Mesenteric fat pad (tissue), 1 donor: ENCODE measurements at places on chromosomes 5 and 9. TPM values are rescaled to one million over a fixed set of nuclear protein-coding genes. Genes with fewer than 3 reads are reported as not detected.

Gene SLC6A18
- total RNA-seq, result not detected

DNA sequence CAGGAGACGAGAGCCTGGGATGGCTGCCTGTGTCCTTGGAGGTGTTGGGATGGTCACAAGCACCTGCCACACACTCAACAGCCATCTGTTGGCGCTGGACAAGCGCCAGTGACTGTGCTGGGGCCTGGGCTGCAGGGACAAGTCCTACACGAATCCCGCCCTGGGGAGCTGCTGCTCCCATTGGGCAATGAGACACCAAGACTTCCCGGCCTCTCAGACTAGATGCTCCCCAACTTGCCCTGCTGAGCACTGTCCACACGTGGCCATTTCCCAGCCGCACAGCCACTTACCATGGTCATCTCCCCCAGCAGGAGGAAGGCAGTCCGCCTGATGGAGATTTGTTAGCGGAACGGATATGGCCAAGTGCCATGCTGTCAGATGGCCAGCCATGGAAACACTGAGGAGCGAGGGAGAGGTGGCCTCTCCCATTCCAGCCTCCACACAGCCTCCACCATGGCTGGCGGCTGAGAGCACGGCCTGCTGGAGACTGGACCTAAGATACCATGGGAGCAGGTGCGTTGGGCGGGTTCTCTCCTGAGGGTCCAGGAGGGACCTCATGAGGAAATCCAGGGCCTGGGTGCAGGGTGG lies 43.9 kb downstream of the PRRT1B start:
- no peak for DNase-seq

GRCh38 chr9:37392272-37392671 lies 30.2 kb upstream of the GRHPR start:
- no peak for DNase-seq

Gene ADAMTS2
- 79.4 TPM for total RNA-seq

Gene GCNT4
- total RNA-seq, result 1.00 TPM

GRCh38 chr9:20297646-20298084 lies 324.6 kb downstream of the MLLT3 start:
- DNase-seq, result no peak

Gene NFIB
- total RNA-seq, result 143 TPM

DNA sequence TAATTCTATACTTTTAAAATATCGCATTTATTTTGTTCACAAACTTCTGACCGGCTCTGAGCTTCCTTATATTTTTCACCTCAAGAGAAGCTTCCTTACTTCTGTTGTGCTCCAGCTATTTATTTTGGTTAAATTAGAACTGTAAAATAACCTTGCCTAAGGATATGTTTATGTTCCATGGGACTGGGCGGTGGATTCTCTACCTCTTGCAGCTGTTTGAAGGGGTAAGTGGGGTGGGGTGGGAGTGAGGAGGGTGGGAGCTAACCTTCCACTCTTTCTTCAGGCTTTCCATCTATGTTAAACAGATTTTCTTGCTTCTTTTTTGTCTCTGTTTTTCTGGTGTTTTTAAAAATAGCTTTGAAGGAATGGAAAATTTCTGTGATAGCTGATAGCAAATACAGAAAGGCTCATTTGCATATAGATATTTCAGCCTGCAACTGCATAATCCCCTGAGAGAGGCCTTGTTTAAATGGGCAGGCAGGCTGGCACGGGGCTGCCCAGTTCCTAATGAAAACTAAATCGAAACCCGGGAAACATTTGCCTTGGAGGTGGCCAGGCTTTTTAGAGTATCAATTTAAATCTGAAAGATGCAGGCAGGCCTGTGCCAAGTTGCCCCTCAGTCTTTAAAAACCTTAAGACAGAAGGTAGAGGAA lies 122.1 kb upstream of the DMAC1 start:
- no peak for DNase-seq

Gene PCDHGB3
- total RNA-seq, result 2.7 TPM

DNA sequence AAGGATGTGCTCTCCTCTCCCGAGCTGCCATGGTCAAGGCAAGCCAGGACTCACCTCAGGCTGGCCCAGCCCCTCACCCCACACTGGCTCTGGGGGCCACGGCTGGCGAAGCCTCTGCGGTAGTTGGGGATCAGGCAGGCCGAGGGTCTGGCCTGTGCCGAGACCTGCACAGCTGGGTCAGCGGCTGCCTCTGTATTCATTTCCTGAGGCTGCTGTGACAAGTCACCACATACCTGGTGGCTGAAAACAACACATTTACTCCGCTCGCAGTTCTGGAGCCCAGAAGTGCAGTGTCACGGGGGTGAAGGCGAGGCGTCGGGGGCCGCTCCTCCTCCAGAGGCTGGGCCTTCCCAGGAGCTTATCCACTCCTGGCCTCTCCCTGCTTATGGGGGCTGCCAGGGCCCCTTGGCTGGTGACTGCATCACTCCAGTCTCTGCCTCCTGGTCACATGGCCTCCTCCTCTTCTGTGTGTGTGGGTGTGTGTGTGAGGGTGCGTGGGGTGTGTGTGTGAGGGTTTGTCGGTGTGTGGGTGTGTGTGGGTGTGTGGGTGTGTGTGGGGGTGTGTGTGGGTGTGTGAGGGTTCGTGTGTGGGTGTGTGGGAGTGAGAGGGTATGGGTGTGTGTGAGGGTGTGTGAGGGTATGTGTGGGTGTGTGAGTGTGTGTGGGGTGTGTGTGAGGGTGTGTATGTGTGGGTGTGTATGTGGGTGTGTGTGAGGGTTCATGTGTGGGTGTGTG lies 3.2 kb upstream of the SCGB3A1 start:
- DNase-seq, result no peak

GRCh38 chr9:1051584-1052275 lies 1.6 kb downstream of the DMRT2 start:
- DNase-seq, result no peak

Gene CEMIP2
- total RNA-seq, result 108 TPM

GRCh38 chr9:101472891-101473290 lies 37.3 kb upstream of the ALDOB start:
- no peak for DNase-seq

DNA sequence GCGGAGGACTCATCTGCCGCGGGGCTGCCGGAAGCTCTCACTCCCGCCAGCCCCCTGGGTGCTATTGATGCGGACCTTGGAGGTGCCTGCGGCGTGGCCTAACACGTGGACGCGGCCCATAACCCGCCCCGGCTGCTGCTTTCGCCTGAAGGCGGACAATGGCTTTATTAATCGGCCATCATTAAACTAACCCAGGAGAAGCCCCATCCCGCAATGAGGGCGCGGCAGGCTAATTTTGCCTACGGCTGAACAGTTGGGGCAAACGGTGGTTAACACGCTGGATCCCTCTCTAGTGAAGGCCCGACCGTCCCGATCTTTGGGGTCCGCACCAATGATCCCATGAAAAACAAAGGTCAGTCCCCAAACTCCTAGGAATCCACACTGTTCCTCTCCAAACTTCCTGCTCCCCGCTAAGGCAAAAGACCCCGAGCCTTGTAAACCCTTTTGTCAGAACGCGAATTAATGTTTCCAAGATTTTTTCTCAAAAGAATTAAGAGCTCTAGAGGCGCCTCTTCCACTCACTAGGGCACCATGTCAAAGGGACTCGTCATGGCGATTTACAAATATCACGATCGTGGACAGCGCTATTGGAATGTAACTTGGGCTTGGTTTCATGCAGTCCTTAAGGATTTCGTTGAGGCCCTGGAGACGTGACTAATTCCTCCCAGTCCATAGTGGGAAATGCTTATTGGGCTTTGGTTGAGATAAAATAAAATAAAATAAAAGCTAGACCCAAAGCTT lies 193.1 kb downstream of the MEF2C start:
- DNase-seq, result no peak

- DNase-seq, result no peak
These were observed 601.1 kb downstream of the TLR4 start for GRCh38 chr9:118305331-118305730.

- no peak for DNase-seq
These were observed 4.6 kb downstream of the ZNF367 start for GRCh38 chr9:96413302-96414221.

- DNase-seq, result no peak
These were observed 83.6 kb downstream of the SMC2 start for GRCh38 chr9:104177676-104178075.

Gene SERF1B
- 20.4 TPM for total RNA-seq

DNA sequence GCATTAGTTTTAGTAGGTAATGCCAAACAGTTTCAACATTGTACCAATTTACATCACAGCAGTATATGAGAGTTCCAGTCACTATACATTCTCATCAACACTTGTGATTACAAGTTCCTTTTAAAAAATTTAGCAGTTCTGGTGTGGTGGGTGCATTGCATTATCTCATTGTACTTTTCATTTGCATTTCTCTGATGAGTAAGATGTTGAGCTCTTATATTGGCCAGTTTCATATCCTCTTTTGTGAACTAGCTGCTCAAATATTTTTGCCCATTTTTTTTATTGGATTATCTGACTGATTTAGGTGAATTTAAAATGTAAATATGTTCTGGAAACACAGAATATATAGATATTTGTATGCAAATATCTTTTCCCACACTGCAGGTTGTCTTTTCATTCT lies 160.9 kb upstream of the NR3C1 start:
- DNase-seq, result no peak

- no peak for DNase-seq
These were observed 54.7 kb downstream of the SREK1 start for GRCh38 chr5:66198837-66199236.

Gene COL27A1
- total RNA-seq, result 101 TPM

DNA sequence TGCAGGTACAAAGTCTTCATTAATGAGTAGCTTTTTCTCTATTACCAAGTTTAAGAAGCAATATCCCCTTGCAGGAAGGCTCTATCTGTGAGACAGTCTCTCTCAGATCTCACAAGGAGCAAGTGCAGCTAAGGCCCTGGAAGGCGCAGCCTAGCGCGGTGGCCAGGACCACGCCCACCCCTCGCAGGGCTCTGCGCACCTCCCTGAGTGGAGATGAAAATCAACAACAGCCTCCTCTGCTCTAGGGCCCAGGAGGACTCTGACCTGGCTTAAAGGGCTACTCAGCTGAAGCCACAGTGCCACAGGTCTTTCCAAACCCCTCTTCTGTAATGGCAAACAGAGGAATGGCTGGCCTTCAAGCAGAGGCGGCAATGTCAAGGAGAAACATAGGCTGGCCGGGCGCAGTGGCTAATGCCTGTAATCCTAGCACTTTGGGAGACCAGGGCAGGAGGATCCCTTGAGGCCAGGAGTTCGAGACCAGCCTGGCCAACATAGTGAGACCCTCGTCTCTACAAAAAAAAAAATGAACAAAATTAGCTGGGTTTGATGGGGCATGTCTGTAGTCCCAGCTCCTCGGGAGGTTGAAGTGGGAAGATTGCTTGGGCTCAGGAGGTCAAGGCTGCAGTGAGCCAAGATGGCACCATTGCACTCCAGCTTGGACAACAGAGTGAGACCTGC lies 11.9 kb downstream of the SEC16A start:
- no peak for DNase-seq

Gene PRRC1
- total RNA-seq, result 47.5 TPM

Gene LCN12
- total RNA-seq, result not detected

DNA sequence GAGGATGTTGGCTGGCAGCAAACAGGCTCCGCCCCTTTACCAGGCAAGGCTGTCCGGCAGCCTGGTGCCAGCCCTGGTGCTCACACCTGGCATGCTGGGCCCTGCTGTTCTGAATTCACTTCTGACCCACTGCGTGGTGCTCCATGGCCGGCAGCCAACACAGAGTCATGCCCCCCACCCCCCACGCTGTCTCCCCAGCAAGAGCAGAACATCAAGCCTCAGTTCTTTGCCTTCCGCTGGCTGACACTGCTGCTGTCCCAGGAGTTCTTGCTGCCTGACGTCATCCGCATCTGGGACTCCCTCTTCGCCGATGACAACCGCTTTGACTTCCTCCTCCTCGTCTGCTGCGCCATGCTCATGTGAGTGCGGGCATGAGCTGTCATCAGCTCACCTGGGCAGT lies 12.6 kb upstream of the ENDOG start:
- no peak for DNase-seq

Gene SLCO6A1
- not detected for total RNA-seq

Gene LVRN
- 15.9 TPM for total RNA-seq

GRCh38 chr9:9598723-9599122 lies 1014.1 kb downstream of the PTPRD start:
- no peak for DNase-seq

Gene PCDHB5
- total RNA-seq, result 1.5 TPM

DNA sequence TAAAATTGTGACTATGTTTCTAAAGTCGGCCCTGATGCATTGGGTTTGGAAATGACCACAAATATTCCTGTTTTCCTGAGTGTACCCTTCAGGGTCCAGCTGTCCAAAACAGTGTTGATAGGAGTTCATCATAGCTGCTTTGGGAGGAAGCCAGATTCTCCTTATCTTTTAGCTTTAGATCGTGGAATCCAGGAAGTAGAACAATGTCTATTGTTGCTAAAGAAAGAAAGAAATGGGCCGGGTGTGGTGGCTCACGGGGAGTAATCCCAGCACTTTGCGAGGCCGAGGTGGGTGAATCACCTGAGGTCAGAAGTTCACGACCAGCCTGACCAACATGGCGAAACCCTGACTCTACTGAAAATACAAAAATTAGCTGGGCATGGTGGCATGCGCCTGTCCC lies 9.5 kb downstream of the CAVIN4 start:
- DNase-seq, result no peak

Gene REEP2
- 2.6 TPM for total RNA-seq

- no peak for DNase-seq
These were observed 124.4 kb downstream of the TMEM174 start for GRCh38 chr5:73297430-73297829.

DNA sequence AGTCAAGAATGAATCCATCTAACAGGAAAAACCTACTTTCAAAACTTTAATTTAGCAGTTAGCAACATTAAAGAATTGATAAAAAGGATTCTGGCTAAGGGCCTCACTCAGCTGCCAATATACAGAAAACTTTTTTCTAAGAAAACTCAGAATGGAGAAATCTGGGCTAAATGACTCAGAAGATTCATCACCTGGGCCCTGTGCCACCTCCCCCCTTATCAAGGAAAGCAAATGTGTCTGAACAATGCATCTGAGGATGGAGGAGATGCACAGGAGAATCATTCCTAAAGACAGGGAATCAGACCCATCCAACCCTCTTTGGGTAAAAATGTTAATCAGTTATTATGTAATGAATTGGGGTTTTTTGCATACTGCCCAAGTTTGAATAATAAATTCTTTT lies 592.0 kb upstream of the DMAC1 start:
- DNase-seq, result no peak

Gene CYLC2
- not detected for total RNA-seq

Gene RAPGEF1
- 106 TPM for total RNA-seq

- no peak for DNase-seq
These were observed 17.5 kb upstream of the CCL28 start for GRCh38 chr5:43429706-43430105.

- no peak for DNase-seq
These were observed 19.5 kb upstream of the GOLGA1 start for GRCh38 chr9:124960409-124960752.

DNA sequence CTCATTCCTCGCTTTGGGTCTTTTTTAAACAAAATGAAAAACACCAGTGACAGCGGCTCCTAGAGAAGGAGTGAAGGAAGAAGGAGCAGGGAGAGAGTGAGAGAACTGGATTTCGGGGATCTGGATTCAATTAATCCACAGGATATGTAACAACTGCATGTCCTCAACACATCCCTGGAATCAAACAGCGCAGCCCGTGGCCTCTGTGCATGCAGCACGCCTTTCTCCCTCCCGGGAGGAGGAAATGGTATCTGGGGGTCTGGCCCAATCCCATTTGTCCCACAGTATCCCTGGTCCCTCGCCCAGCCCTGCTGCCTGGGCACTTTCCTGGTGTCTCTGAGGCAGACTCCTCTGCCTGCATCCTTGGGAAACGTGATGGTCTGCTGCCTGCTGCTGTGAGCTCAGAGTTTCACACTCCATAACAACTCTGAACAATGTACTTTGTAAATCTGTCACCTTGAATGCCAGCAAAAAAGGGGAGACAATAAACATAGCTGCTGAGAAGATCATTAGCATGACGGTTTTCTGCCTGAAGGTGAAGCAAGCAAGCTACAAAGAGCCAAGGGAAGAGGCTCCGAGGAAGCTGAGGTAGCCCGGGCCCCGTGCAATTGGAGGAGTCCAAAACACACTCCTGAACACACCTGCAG lies 56.1 kb downstream of the PTCH1 start:
- DNase-seq, result no peak
